ENCODE measurements at places on chromosomes 12 and 14.

DNA sequence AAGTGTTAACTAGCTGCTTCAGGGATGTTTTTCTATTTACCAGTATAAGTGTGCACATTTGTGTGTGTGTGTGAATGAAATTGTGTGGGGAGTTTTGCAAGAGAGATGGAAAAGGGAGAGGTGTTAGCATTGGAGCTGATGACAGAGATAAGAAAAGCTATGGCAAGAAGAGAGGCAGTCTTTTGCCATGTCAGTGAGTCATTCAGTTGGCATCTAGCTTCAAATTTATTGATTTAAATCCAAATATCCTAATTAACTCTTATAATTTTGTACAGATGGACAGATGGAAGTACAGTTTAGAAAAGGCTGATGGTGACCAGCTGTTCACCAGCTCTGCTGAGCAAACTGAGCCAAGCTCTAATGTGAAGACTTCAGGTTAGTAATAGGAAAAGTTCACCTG is 3.3 kb upstream of the BHLHE41 start:
- DNase-seq = no peak

- no peak for DNase-seq
Measured at GRCh38 chr12:64744422-64745258, 14.6 kb downstream of the GNS start.

GRCh38 chr14:105414456-105415371 is 4.9 kb upstream of the MTA1 start:
- no peak for DNase-seq

DNA sequence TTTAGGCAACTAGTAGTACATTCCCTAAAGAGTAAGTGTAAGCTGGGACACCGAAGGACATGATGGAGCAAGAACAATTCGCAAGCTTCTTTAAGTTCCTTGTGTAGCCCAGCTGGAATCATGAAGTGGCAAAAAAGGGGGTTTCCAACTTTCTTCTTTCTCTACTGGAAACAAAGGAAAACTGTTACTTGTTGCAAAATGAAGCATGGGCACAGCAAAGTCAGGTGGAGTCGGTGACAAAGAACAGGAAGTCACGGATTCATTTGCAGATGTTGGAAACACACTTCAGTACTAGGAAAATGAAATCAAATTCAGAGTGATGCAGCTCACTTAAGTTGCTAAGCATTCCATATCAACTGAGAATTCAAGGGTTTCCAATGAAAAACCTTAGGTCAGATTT is 706.9 kb upstream of the STXBP6 start:
- DNase-seq = no peak

DNA sequence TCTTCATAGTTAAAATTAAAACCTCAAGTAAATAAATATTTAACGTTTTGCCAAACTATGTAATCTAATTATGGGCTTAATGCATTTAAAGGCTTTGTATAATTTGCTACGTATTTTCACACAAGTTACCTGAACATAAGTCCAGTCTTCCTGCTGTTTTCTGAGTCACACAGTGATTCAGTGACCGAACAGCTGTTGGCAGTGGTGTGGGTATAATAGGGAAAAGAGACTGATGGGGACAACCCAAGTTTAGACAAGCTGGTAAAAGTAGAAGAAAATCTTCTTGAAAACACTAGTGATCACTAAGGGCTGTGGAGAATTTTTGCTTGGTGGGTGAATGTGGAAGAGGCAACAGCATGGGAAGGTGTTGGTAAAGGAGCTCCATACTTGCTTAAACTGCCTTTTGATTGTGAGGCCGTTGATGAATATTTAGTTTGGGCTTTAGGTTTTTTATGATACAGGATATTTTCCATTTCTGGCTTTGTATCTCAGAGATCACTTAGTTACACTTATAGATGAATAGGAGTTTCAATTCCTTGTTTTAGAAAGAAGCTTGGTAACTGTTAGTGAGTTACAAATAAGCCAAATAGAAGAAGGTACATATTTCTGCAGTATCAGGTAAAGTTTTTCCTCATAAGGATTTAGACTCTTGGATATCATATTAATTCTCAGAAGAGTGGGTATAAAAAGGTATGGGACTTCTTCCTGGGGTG is 23.9 kb downstream of the LRRK2 start:
- DNase-seq = no peak

DNA sequence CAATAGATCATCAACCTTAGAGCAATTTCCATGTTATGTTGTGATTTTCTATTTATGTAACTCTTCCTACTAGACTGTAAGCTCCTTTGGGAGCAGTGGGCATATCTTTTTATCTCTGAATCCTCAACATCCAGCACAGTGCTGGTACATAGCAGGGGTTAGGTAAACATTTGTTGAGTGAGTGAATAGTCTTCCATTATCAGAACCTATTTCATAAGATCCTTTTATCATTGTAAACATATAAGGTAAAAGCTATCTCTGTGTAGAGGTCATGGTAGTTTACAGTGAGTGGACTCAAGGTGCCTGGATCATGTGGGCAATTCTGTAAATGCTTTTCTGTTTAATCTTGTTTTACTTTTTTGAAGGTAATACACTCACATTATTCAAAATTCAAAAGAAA is 15.1 kb downstream of the FKBP11 start:
- DNase-seq = no peak

DNA sequence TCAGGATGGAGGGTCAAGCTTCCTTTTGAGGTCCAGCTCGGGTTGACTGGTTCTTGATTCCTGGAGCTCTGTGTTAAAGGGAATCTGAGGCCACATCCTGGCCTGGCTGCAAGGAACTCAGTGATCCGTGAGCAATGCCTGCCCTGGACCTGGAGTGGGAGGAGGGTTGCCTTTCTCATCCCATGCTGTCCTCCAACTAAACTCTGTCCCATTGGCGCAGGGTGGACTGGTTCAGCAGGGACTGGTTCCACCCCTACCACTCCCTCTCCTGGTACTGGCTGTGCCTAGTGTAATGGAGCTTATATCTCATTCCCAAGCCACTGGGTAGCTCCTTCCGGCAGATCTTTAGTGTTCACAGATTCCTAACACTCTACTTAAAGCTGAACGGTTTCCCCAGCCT is 3.9 kb upstream of the CMKLR1 start:
- DNase-seq = no peak

DNA sequence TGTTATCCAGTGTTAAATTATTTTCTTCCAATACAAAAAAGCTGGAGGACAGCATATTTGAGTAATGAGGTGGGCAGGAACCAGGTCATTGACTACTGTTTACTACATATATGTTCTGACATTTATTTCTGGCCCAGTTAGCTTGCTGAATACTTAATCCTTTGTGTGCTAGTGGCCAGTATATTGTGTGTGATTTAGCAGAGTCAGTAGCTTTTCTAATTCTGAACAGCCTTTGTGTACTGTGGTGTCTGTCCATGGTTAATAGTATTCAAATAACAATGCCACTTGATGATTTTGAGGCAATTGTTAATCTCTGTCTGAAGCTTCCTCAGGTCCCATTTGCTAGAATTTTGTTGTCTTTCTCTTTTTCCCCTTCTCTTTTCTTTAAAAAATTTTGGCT is 286.5 kb upstream of the E2F7 start:
- no peak for DNase-seq

DNA sequence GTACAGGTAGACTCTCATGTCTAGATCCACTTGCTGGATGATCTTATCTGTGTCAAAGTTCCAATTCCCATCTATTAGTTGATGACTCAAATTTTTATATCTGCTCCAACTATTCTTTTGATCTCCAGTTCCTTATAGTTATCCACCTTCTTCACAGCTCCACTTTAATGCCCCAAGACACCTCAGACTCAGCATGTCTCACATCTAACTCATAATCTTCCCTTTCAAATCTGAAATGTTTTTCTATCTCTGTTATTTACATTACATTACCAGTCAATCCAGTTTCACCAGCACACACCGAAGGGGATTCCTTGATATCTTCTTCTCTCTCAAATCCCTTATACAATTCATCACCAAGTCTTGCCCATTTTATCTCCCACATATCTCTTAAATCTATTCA is 3.7 kb upstream of the METAP2 start:
- DNase-seq = no peak

DNA sequence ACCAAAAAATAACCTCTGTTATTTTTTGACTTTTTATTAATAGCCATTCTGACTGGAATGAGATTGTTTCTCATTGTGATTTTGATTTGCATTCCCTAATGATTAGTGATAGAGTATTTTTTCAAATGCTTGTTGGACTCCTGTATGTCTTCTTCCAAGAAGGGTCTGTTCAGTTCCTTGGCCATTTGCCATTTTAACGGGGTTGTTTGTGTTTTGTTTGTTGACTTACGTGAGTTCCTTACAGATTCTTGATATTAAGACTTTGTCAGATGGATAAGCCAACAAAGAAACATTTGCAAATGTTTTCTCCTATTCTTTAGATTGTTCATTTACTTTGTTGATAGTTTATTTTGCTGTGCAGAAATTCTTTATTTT is 651.6 kb upstream of the LRFN5 start:
- no peak for DNase-seq

GRCh38 chr14:28821993-28822392 is 55.4 kb downstream of the FOXG1 start:
- DNase-seq = no peak

GRCh38 chr12:117329756-117330155 is 31.7 kb downstream of the NOS1 start:
- DNase-seq = no peak

DNA sequence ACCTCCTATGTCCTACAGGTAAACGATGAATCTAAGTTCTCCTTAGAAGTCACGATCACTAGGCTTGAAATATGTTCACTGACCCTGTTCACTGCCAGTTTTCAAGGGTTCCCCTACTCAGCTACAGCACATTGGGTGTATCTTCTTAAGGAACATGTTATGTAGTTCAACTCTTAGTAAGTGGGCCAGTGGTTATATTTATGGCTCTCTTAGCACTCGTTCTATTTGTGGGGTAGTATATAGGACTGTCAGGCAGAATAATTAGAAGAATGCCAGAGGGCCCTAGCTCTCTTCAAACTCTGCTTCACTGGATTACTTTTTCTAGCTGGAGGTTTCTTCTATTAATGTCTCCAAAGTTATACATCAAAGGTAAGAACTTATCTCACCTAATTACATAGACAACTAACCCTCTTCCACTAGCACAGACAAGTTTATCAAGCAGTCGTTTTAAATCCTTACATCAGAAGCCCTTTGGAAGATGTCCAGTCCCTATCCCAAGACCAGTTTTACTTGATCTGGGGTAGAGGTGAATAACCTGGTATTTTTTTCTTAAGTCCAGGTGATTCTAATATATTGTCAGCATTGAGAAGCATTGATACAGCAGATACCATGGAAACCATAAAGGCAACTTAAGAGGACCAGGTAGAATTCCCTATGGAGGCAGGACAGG is 39.6 kb downstream of the ZFYVE26 start:
- no peak for DNase-seq

- DNase-seq = no peak
Measured at GRCh38 chr14:52356025-52356424, 41.9 kb downstream of the PTGER2 start.

GRCh38 chr14:98008381-98009113 is 1211.4 kb downstream of the VRK1 start:
- no peak for DNase-seq

DNA sequence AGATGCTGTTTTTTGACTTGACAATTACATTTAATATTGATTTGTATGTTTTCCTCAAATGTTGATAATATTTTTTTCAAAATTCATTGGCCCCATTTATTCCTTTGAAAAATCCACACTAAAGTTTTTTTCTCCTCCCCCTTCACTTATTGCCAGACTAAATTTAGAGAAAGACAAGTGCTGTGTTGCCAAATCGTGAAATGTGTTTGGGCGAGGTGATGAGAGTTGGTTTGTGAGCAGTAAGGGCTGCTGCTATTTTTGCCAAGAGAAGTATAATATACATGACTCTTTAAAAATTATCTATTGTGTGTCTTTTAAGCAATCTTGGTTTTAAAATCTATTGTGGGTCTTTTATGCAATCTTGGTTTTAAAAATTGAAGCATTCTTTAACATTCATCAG is 188.9 kb downstream of the PPFIA2 start:
- no peak for DNase-seq

DNA sequence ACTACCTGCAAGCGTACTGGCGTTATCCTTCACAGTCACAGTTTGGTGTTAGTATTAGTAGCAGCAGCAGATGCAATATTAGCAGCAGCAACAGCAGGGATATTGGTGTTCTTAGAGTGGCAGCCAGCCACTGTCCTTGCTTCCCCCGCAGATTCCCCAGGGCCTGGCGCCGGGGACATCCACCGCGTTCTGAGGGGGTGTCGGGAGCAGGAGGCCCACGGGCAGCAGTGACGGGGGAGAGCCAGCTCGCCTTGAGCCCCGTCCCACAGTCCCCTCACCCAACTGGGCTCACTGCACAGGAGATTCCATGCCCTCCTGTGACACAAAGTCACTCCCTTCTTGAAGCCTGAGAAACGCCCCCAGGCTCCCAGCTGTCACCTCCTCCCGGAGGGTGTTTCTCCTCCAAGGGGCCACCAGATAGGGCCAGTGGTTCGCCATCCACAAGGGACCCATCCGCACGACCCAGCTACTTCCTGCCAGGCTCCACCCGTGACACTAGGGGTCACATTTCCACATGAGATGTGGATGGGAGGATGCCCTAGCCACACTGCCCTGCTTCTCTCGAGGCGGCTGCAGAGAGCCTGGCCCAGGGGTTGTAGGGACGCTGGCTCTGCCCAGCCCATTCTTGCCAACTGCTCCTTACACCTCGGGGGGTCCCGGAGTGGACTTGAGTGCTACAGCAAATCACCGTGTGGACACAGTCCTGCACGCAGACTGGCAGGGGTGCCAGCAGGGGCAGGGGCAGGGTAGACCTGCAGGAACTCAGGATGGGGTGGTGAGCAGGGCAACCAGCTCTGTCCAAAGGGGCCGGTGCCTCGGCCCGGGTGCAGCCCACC is 123.1 kb downstream of the PIWIL1 start:
- no peak for DNase-seq
